Fibroblast of skin of abdomen (primary cell): ENCODE measurements at places on chromosomes 1 and 21.

GRCh38 chr21:17491716-17492414 is 21.0 kb upstream of the CXADR start:
- DNase-seq = peak; percentile 97

DNA sequence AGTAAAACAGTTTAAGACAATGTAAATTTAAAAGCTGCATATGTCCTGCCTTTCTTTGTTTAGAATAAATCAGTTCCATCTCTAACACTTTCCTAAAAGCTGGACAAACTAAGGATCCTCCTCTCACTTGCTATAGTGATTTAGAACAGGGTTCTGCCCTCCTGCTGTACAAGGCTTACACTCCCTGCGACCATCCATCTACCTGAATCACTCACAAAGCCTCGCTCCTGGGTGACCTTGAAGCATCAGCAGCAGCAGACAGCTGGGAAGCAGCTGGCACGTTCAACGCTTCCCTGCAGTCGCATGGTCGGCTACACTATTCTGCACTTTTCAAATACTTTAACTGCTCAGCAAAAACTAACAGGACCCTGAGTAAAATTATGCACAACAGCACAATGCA is 128.0 kb downstream of the NTPCR start:
- no peak for DNase-seq

DNA sequence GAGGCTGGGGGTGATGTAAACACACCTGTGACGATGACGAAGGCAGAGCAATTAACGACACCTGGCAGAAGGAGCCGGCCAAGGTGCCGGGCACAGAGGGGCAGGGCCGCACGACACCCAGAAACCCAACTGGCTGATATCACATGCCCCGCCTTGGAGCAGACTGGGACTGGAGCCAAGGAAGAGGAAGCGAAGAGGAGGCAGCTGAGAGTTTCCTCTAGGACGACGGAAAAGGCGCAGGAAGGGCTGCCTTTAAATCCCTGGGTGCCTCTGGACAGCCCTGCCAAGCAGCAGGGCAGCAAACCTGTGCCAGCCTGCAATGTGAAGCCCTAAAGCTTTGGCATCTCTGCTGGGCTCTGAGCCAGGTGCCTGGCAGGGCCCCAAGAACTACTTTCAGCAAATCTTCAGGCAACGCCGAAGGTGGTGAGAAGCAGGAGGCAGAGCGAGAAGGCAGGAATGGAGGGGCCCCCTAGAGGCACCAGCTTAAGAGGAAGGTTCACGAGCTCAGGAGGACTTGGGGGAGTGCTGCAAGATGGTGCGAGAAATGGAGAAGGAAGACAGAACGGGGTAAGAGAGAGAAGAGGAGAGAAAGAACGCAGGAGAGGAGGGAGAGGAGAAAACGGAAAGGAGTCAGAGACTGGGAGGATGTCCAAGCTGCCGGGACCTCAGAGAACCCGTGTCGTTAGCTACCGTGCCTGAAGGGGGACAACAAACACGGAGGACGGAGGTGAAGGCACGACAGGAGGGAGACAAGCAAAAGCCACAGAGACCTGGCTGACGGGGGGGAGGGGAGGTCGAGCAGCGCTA is 25.3 kb upstream of the PEF1 start:
- DNase-seq = peak; percentile 32

DNA sequence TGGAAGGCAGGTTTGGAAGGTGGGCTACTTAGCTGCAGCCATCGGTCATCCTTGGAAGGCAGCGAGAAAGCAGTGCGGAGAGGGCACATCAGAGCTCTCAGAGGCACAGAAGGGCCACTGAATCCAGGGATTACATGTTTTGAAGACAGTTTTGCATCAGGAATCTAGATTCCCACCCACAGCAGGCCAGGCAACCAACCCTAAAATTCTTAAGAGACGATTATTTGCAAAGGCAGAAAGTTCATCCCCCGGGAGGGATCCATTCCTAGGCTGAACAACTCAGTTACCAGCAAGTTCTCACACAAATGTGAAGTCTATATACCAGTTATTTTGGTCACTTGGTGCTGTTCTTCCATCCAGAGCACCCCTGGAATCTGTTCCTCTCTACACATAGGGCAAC is 457.3 kb upstream of the VAMP3 start:
- peak; percentile 22 for DNase-seq

DNA sequence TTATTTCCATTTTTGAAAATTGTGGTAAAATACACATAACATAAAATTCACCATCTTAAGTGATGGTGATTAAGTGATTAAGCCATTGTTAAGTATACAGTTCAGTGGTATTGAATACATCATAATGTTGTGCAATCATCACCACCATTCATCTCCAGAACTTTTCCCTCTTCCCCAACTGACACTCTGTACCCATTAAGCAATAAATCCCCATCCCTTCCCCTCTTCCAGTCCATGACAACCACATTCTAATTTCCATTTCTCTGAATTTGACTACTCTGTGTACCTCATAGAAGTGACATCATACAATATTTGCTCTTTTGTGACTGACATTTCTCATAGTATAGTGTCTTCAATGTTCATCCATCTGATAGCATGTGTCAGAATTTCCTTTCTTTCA is 124.8 kb downstream of the DISC1 start:
- DNase-seq = peak; percentile 4

GRCh38 chr21:45136927-45137611 is 62.7 kb downstream of the ADARB1 start:
- DNase-seq = peak; percentile 91

DNA sequence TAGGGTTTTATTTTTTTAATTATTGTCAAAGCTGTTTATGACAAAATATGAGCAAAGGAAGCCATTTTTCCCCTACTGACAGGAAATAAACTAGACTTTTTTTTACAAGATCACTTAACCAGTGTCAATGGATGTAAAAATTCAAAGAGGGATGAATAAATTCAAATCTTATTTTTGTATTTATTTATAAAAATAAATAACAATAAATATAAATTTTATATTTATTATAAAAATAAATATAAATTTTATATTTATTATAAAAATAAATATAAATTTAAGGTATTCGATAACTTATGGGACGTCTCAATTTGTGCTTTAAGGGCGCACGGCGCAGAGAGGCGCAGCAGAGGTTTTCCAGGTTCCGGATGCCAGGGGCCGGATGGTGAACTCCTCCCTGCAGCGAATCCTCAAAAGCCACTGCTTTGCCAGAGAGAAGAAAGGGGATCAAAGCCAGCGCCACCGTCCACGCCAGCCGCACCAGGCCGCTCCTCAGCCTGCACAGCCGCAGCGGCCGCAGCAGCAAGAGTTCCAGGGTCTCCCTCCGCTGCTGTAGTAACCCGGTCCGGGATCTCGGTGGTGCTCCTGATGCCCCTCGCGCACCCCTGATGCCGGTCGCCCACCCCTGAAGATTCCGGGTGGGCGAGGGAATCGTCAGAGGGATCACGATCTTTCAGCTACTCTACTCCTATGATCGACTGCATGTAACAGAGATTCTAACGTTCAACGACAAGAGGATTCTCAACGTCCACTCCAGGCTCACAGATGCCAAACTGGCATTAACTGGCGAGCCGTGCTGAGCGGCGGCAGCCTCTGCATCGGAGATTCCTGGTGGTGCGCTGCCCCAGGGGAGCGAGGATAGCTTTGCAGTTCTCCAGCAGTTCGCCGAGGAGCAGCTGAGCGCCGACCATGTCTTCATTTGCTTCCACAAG is 28.5 kb upstream of the RLF start:
- peak; percentile 14 for DNase-seq

- DNase-seq = peak; percentile 68
Observed at GRCh38 chr1:32817815-32818786, 648 bp downstream of the S100PBP start.
